ENCODE measurements at places on chromosomes 6 and 20.

DNA sequence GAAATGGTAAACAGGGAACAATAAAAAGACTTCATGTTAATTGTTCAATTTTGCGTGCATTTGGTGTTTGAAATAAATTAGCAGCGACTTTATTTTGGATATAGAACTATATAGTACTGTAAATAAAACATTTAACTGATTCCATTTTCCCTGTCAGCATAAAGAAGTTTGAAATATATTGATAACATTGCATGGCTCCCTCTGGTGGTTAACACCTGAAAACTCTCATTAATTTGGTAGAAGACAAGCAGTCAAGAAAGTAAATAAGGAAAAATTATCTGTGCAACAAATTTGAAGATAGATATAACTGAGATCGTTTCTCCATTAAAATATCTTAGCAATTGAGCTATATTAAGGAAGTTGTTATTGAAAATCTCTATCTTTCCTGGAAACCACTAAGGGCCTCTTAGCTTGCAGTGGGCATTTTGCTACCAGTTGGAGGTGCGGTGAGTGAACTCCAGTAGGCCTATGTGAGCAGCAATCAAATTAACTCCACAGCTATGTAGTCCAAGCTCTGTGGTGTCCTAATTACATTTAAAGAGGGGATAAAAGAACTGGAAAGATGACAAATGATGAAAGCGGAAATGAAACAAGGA lies 435.7 kb upstream of the FKBP1C start:
- peak; percentile 11 for DNase-seq

- DNase-seq, result no peak
Measured at GRCh38 chr6:80696268-80696667, 589.8 kb downstream of the BCKDHB start.

GRCh38 chr6:97963193-97963592 lies 680.2 kb upstream of the MMS22L start:
- DNase-seq, result no peak

GRCh38 chr6:152975204-152975915 lies 7.5 kb downstream of the FBXO5 start:
- DNase-seq, result no peak

DNA sequence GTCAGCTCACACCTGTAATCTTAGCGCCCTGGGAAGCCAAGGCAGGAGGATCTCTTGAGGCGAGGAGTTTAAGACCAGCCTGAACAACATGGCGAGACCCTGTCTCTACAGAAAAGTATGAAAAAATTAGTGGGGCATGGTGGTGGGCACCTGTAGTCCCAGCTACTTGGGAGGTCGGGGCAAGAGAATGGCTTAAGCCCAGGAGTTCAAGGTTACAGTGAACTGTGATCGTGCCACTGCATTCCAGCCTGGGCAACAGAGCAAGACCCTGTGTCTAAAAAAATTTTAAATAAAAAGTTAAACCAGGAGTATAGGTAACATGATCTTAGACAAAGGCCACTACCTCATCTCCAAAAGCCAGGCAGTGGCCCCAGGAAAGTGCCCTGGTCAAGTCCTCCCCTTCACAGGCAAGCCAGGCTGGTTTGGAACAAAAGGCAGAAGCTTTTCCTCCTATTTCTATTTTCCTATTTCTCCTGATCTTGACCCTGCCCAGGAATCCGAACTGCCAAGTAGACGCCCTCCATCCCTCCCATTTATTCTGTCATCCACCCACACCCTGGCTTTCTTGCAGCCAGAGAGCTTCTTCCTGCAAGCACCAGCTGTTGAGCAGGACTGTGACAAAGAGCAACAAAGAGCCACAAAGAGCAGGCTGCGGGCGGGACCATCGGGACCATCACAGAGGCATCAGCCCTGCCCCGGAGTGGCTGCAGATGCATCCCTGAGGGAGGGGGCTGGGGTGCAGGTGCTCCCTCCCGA lies 149.9 kb upstream of the AFDN start:
- DNase-seq, result no peak

GRCh38 chr6:107574856-107575255 lies 84.9 kb downstream of the SOBP start:
- no peak for DNase-seq

- no peak for DNase-seq
Measured at GRCh38 chr6:166119116-166119911, 48.3 kb downstream of the TBXT start.

GRCh38 chr6:16982807-16983206 lies 119.0 kb upstream of the STMND1 start:
- no peak for DNase-seq

- peak; percentile 29 for DNase-seq
Measured at GRCh38 chr6:139291813-139292619, at the start of gene TXLNB. Gene TXLNB, minus strand, starts transcription at chr6:139291998. Its CDS starts 3,099 bp downstream, at chr6:139288899.

DNA sequence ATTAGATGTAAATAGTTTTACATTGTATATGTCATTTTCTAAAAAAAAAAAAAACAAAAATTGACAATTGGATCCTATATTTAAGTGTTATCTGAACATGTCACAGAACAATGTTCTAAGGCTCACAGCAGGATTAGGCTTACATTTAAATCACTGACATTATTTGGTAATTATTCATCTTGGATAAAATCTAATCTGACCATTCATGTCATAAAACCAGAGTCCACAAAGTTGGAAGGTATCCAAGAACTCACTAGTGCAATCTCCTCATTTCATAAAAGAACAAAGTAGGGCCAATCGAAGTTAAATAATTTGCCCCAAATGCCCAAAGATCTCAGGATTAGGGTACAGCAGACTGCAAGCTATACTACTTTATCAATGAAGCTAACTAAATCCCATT lies 73.0 kb downstream of the PDSS2 start:
- no peak for DNase-seq

GRCh38 chr6:121090492-121090891 lies 243.8 kb downstream of the TBC1D32 start:
- no peak for DNase-seq

DNA sequence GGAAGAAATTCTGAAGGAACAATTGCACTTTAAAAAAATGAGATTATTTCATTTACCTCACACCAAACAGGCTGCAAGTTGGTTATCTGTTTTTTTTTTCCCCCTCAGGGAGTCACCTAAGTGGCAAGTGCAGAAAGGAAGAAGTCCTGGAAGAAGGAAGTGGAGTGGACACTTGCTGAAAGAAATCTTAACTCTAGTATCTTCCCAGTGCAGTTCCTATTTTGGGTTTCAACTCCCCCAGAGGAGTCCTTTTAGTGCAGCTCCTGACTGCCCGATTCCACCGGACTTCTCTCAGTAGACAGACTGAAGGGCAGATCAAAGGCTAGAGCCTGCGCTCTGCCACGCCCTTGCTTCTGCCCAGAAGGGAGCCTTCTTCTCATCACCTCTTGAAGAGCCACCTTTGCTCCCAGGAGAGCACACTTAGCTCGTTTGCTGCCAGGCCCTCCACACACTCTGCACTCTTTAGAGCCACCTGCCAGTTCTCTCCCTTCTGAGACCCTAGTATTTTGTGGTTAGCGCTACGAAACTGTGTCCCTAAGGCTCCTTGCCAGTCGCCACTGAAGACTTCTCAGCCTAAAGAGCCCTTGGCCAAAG lies 4.9 kb downstream of the MTCL3 start:
- no peak for DNase-seq

DNA sequence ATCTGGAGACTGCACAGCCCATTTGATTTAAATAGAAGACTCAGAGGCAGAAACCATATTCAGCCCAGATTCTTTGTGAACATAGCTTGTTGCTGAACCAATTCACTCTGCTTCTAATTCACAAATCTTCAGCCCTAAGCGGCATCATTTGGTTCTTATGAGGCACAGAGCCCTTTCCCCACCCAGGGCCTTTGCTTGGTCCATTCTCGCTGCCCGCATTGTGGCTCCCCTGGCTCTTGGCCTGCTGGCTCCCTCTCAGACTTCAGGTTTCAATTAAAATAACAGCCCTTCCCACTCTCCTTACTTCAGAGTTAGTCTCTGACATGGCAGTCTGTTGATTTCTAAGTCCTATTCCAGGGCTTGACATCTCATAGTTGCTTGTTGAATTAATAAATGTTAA lies 9.4 kb upstream of the TMEM14A start:
- DNase-seq, result no peak

GRCh38 chr6:105994118-105994590 lies 92.0 kb upstream of the PRDM1 start:
- DNase-seq, result peak; percentile 43

DNA sequence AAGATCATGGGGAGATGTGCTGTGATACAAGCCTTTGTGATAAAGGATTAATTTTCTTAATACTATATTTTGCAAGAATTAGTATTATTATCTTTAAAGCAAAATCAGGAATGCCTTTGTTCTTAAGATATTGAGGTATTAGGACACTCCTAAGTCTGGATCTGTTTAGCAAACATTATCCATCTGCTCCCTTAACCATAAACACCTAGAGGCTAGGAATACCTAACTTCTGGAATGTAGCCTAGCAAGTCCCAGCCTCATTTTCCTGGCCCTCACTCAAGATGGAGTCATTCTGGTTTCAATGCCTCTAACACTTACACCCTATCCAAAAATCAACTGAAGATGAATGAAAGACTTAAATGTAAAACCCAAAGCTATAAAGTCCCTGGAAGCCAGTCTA lies 106.3 kb upstream of the GJE1 start:
- no peak for DNase-seq

- no peak for DNase-seq
Measured at GRCh38 chr6:6579281-6579680, 9.2 kb upstream of the LY86 start.

DNA sequence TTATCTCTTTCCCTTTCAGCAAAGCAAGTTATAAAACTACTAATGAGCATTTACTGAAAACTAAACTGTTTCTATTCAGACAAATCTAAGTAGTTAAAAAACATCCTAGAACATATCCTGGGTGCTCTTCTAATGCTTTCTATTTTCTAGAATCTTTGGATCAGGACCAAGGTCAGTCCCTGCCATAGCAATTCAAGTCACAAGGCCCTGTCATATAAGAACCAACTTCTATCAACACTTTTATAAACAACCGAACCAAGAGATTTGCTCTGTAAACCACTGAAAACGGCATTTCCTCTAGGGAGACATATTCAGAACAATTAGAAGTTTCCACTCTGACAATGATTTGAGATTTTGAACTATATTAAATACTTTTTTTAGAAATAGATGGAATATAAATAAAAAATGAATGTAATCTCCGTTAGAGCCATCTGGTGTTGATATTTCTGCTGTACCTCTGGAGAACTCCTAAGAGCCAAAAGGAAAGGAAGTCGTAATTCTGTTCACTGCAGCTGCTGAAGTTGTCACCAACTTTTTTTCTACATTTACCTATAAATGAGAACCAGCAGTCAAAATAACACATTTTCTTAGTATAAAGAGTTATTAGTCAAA lies 51.4 kb upstream of the LGSN start:
- DNase-seq, result no peak

DNA sequence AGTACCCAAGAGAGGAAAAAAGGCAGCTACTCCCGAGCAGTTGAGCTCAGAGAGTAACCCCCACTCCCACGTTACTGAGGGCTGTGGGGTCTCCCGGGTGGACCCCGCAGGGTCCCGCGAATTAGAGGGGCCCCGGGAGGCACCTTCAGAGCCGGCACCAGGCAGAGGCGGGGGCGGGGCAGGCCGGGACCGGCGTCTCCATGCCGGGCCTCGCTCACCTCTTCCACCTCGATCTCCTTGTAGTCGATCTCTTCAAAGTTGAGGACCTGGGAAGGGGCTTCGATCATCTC lies 381 bp downstream of the MAP3K7 start:
- DNase-seq, result peak; percentile 23

GRCh38 chr20:38579219-38579910 lies 1.6 kb upstream of the ADIG start:
- DNase-seq, result peak; percentile 58

GRCh38 chr6:79787626-79788025 lies 156.5 kb downstream of the SH3BGRL2 start:
- no peak for DNase-seq

- no peak for DNase-seq
Measured at GRCh38 chr6:90190752-90191395, 105.8 kb downstream of the BACH2 start.

DNA sequence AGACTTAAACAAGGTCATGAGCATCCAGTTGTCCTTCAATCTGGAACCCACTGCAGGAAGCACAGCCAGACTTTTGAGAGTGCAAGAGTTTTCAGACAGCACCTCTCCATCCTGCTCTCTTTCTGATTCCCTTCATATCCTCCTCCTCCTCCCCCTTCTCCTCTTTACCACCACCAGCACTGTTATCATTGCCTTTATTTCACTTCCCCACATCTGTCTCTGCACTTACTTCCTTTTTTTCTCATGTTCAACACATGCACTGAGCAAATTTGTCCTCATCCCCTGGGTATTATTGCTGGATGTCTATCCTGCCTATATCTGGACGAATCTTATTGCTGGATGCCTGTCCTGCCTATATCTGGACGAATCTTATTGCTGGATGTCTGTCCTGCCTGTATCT lies 554.8 kb downstream of the DHX35 start:
- DNase-seq, result no peak

DNA sequence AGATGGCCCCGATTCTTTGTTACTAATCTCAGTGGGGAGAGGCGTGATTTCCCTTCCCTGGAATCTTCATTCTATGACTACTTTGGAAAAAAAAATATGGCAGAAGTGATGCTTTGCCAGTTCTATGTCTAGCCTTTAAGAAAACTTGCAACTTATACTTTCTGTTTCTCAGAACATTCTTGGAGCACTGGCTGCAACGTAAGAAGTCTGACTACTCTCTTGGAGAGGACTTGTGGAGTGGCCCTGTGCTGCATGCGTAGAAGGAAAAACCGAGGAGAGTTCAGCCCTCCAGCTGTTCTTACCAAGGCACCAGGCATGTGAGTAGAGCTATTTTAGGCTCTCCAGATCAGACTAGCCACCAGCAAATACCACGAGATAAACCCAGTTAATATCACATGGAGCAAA lies 77.6 kb upstream of the STXBP5 start:
- DNase-seq, result no peak

DNA sequence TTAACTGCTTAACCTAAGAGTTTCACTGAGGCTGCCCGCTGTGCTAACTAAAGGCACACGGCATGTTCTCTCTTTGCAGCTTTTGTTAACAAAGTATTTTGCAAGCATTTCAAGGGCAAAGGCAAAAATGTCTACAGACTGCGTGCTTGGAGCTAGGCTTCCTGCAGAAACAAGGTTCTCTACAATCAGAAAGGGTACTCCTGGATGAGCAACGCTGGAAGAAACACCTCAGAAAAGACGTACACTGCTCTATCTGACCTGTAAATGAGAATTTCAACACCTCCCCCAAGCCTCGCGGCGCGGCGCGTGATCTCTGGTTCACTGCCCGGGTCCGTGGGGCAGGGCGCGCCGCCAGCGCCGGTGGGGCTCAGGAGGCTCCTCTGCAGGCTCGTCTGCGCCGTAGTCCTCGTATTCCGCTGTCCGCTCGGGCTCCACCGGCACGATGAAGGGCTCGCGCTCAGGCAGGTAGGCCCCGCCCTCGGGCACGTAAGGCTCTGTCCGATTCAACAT lies 120.9 kb downstream of the COL12A1 start:
- DNase-seq, result no peak

GRCh38 chr6:104943781-104944180 lies 13.1 kb upstream of the LIN28B start:
- DNase-seq, result no peak

DNA sequence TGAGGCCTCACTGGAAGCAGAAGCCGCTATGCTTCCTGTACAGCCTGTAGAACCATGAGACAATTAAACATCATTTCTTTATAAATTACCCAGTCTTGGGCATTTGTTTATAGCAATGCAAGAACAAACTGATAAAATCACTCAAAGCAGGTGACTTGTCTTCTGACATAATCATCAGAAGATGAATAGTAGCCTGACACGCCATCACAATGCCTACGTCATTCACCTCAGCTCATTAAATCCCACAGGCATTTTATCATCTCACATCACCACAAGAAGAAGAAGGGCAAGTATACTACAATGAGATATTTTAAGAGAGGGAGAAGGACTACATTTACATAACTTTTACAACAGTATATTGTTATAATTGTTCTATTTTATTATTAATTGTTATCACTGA lies 3.1 kb upstream of the CAP2 start:
- no peak for DNase-seq
